Uterus (tissue), 4 donors: ENCODE measurements at places on chromosomes 4 and X. TPM values are rescaled to one million over a fixed set of nuclear protein-coding genes. Genes with fewer than 3 reads are reported as not detected.

The PDLIM3 gene
- 687 TPM for total RNA-seq

DNA sequence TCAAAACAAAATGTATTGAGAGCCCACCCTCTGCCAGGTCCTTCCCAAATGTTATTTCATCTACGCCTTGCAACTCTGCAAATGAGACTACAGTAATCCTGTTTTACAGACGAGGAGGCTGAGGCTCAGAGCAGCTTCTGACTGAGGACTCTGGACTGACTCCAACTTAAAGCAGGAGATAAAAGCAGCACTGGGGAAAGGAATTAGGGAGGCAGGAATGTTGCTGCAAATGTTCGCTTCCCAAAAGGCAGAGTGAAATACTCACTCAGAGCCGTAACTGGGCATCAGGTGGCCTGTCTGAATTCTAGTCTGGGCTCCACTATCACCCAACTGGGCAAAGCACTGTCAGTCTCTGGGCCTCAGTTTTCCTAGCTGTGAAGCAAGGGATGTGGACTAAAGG is 94.7 kb upstream of the SRD5A3 start:
- H3K27me3 ChIP-seq: no peaks in the 10 kb centered on the region
- H3K4me3 ChIP-seq: no peak overlapping the region
- H3K36me3 ChIP-seq: no peaks in the 10 kb centered on the region
- DNase-seq: no peak
- H3K27ac ChIP-seq: no peak overlapping the region

GRCh38 chr4:10006601-10007435 is 14.5 kb downstream of the SLC2A9 start:
- no peaks in the 10 kb centered on the region for H3K4me1 ChIP-seq
- DNase-seq: no peak
- H3K27me3 ChIP-seq: no peaks in the 10 kb centered on the region
- no peak overlapping the region for H3K4me3 ChIP-seq

The SHOX gene
- not detected for total RNA-seq

The PPARGC1A gene
- total RNA-seq: 3.5 TPM

DNA sequence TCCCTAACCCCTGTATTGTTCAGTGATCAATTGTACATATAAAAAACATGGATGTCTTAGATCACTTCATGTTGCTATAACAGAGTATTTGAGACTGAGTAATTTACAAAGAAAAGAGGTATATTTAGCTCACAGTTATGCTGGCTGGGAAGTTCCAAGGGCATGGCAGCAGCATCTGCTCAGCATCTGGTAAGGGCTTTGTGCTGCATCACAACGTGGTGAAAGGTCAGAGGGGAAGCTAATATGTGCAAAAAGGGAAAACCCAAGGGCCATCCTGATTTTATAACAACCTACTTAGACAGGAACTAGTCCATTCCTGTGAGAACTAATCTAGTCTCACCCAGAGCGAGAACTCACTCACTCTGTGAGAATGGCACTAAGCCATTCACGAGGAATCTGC is 128.2 kb upstream of the OTUD4 start:
- H3K36me3 ChIP-seq: no peaks in the 10 kb centered on the region
- no peak overlapping the region for H3K27ac ChIP-seq
- H3K27me3 ChIP-seq: no peaks in the 10 kb centered on the region
- no peak for DNase-seq

The LINC00632 gene
- 14.4 TPM for total RNA-seq

DNA sequence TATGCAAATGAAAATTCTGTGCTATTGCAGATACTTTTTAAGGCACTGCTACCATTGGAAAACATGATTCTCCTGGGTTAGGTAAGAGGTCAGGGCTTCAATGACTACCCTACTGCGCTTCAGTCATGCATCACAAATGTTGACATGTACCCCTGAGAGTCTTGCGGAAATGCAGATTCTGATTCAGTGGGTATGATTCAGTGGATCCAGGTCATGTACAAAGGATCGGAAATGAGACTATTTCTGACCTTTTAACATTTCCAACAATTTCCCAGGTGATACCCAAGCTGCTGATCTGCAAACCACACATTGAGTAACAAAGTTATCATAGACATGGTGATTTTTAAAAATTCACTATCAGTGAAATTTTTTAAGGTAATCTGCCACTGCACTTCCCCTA is 62.6 kb downstream of the DDX53 start:
- H3K27me3 ChIP-seq: no peaks in the 10 kb centered on the region
- DNase-seq: no peak
- H3K4me1 ChIP-seq: no peaks in the 10 kb centered on the region
- no peaks in the 10 kb centered on the region for H3K36me3 ChIP-seq
- H3K27ac ChIP-seq: no peak overlapping the region
- no peak overlapping the region for H3K4me3 ChIP-seq

The SOX3 gene
- not detected for total RNA-seq

- H3K36me3 ChIP-seq: no peaks in the 10 kb centered on the region
- H3K27me3 ChIP-seq: peaks cover 10% of the 10 kb centered on the region
- H3K4me3 ChIP-seq: peak overlapping the region; percentile 47
- DNase-seq: no peak
- H3K27ac ChIP-seq: peak overlapping the region; percentile 61
These were observed 600 bp downstream of the RADX start for GRCh38 chrX:106612393-106612763.

- no peaks in the 10 kb centered on the region for H3K27me3 ChIP-seq
- no peaks in the 10 kb centered on the region for H3K4me1 ChIP-seq
- no peak overlapping the region for H3K4me3 ChIP-seq
- H3K36me3 ChIP-seq: no peaks in the 10 kb centered on the region
- no peak overlapping the region for H3K27ac ChIP-seq
These were observed 1.8 kb downstream of the PNCK start for GRCh38 chrX:153671589-153672530.

DNA sequence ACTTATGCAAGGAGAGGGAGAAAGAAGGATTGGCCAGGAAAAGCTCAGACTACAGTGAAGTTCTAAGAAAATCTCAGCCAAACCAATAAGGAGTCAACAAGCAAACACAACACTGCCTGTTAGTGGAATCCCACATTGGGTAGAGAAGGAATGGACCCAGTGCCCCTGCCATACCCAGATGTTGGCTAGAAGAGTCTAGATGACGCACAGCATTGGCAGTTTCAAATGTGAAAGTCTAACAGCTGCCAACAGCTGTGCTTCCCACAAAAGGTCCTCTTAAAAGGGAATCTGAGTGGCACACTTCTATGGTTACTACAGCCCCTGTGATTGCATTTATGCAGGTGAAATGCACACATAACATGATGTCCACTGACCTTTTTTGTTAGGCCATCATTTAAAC is 37.2 kb upstream of the CPEB2 start:
- no peaks in the 10 kb centered on the region for H3K27me3 ChIP-seq
- DNase-seq: no peak
- no peaks in the 10 kb centered on the region for H3K36me3 ChIP-seq
- no peak overlapping the region for H3K4me3 ChIP-seq
- no peak overlapping the region for H3K27ac ChIP-seq

DNA sequence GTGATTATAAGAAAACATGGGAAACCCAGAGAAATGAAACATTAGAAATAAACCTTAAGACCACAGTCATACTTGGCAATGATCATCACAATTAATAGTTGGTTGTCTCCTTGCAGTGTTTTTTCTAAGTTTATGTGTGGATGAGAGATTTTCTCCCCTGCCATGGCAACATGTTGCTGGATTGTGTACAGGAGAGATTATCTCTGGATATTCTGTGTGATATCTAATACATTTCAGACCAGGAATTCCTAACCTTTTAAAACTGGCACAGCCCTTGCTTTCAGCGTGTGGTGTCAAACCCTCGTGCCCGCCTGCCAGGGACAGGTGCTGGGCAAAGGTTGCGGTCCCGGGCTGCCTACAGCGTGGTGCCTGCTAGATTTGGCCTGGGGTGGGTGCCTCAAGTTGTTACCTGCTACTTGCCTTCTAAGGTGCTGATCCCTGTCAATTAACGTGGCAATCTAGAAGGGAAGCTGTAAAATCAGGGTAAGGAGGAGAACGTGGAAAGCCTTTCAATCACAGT is 100.5 kb downstream of the TMEM131L start:
- no peak for DNase-seq
- H3K27ac ChIP-seq: no peak overlapping the region

The AKAP14 gene
- total RNA-seq: 0.97 TPM

GRCh38 chr4:74324262-74324661 is 16.0 kb downstream of the EPGN start:
- H3K27ac ChIP-seq: no peak overlapping the region
- H3K4me1 ChIP-seq: no peaks in the 10 kb centered on the region
- H3K36me3 ChIP-seq: no peaks in the 10 kb centered on the region
- H3K27me3 ChIP-seq: no peaks in the 10 kb centered on the region
- no peak overlapping the region for H3K4me3 ChIP-seq
- DNase-seq: no peak
